ENCODE measurements at places on chromosomes 4 and X. TPM values are rescaled to one million over a fixed set of nuclear protein-coding genes. Genes with fewer than 3 reads are reported as not detected.

The CDKL2 gene
- 2.4 TPM for total RNA-seq

The CENPVL2 gene
- total RNA-seq: 0.17 TPM

The LRP2BP gene
- 0.95 TPM for total RNA-seq

The FGF2 gene
- 11.9 TPM for total RNA-seq

The APEX2 gene
- total RNA-seq: 16.3 TPM

The BRCC3 gene
- total RNA-seq: 15.5 TPM

The INTS6L gene
- total RNA-seq: 10.5 TPM

The EREG gene
- total RNA-seq: 5.7 TPM

DNA sequence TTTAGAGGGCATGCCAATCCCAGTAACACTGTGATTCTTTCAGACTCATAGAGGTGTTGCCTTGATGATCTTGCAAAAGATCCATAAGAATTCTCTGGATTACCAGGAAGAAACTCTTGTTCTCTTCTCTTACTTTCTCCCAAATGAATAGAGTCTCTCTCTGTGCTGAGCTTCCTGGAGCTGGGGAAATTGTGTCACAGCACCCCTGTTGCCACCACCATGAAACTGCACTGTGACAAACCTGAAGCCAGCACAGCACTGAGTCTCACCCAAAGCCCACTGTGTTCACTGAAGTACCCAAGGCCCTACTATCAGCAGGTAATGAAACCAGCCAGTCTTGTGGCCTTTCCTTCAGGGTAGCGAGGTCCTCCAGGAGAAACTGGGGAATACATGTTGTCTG, 332.7 kb upstream of the FGF16 start:
- no peak for DNase-seq

DNA sequence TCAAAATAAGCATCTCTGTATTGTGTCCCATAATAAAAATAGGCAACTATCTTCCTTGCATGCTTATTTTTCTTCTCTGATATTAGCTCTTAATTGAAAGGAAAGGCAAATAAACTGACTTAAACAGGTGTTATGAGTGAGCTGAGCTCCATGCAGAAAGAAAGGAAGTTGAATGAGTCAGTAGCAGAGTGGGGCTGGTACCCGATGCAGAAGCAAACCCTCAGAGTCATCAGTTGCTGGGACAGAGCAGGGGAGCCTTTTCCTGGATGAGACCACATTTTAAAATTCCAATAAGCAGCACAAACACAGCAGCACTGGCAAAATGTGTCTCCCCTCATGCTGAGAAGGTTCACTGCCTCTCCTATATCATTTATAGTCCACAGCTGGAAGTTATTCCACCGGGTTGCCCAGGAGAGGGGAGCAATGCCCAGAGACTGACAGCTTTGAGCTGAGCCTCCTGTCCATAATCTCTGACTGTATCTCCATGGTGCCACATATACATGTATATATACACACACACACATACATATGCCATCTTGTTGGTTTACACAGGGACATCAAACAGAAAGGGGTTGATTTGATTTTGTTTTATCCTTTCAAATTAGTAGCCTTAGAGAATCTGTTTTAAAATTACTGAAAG, 274.3 kb upstream of the PPARGC1A start:
- DNase-seq: no peak

- DNase-seq: no peak
These were observed 47.6 kb downstream of the ANOS1 start for GRCh38 chrX:8684201-8684965.

- DNase-seq: no peak
These were observed 28.2 kb downstream of the SULT1E1 start for GRCh38 chr4:69831646-69832325.

DNA sequence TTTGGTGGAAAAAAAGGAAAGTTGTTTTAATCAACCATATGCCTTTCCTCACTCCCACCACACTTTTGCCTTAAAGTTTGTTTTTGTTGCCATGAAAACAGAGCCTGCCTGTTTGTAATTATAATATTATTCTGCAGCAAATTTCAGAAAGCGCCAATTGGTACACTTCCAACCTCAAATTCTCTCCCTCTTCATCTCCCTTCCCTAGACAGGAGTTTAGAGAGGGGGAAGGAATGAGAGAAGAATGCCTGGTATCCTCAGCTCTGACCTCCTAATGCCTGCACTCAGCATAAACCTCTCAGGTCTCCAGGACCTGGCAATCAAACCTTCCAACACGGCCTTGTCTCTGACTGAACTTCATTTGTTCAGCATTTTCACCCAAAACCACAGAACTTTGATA, 138.4 kb upstream of the HCCS start:
- DNase-seq: no peak

- DNase-seq: no peak
These were observed 1.9 kb downstream of the RNF4 start for GRCh38 chr4:2470791-2471190.

DNA sequence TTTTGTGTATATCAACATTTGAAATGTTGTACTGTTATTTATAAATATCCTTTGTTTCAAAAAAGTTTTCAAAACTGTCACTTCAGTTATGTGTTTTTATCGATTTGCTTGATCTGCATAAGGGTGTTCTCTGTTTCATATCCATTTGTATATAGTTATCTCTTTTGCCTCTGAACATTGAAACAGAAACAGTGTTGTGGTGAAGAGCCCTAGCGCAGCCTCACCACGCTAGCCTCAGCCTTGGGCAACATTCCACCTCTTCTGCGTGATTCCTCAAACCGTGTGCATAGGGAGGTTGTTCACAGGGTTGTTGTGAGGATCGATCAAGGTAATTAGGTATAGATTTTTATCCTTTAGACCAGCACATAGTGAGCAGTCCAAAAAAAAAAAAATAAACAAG, 287.0 kb upstream of the GALNT7 start:
- DNase-seq: no peak

DNA sequence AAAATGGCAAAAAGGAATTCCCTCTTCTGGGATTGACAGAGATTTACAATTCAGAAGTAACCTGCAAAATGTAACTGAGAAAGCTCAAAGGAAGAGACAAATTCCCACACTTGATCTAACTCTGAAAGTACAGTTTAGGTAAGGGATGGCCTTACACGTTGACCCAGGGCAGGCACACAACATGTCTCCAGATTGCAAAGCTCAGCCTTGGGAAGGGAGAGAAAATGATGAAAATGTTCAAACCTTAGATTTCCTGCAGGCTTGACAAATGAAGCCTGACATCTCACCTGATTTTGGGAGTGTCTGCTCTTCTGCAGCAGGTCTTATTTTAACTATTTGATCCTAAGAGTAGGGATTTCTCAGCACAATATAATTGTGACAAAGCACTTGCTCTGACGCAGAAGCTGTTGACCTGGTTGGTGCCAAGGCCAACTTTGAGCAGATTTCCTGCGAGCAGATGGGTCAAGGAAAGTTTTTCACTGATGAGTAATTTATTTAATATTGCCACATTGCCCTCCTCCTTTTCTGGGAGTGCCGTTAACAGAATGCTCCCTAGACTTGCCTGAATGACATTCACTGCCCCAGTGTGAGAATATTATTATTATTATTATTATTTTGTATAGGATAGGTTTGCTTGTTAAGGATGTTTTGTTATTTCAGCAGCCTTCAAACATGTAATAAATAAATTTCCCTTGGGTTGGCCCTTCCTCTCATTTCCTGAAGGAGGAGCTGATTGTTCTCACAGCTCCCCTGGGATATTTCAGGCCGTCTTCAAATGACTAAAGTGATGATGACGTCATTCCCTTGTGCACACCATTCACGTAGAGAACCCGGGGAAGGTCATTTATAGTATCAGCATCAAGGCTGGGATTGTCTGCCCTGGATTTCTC, 157.1 kb downstream of the VEGFC start:
- no peak for DNase-seq

DNA sequence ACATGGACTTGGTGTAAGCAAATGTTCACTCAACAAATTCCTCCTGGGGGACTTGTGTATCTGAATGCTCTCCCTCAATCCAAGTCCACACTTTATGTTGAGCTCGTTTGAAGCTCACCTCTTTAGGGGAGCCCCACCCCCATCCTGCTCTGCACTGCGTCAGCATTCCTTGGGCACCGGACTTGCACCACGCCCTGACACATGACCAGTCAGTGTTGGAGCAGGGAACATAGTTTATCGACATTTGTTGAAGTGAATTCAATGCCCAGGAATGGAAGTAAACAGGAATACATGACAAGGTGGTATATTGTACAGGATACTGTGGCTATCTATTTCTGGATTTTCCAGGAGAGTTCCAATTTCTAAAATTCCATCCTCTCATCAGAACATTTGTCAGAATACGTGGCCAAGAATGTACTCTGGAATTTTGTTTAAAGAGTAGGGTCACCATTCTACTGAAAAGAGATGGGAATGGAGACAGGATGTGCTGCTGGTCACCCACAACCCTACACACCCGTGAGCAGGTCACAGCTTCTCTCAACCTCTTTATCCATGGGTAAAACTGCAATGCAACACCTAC, 60.0 kb upstream of the LNX1 start:
- DNase-seq: peak; percentile 90

DNA sequence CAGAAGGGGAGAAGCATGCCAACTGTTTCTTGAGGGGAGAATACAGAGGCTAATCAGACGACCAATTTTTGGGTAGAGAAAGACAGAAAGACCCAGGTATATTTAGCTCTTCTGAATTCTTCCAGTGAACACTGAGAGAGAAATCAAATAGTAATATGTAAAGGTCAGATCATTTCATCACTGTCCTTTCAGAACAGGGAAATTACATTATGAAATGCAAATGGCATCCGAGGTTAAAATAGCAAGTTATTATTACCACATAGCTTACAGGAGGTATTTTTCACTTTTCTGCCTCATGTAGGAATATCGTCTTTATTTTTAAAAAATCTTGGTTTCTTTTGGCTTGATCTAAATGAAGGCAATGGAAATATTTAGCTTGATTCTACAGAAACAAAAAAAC, 18.0 kb downstream of the GABRB1 start:
- DNase-seq: no peak

DNA sequence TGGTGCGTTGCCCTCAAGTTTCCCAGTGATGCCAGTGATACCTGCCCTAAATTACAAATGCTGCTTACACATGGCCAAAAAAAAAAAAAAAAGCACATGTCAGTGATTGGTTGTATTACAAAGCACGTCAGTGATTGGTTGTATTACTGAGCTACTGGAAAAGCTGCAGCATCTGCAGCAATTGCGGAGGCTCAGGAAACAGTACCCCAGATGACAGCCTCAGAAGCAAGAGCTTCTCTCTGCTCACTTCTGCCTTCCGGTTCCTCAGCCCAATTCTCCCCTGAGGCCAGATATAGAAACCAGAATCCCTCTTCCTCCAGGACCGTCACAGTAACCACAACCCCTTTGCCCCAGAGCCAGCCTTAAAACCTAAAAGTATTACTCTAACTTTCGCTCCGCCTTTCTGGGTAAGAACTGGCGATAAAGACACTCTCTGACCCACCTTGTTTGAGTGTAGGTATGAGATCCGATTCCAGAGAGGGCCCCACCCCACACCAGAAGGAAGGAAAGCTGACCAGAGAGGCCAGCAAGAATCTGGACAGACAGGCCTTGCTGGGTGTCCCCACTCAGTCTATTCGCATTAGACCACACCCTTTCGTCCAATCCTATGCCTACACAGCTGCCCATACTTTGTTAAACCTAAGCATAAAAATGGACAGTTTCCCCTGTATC, 85.0 kb upstream of the SORBS2 start:
- no peak for DNase-seq

DNA sequence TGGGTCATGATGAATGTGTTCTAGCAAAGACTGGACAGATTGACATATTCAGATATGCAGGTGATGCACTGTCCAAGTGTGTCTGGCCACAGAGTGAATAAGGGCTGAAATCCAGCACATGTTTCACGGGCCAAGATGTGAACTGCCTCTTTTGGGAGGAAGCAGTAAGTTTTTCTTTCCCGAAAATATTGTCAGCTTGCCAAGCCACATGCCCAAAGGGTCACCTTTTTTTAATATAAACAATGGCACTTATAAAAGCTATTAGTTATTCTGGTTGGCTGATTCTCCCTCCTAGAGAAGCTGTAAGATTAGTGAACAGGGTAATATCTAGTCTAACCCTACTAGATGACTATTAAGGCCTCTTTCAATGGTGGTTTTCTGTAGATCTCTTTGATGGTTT, 1.5 kb upstream of the EDNRA start:
- DNase-seq: no peak

- DNase-seq: no peak
These were observed 94.5 kb upstream of the IL13RA1 start for GRCh38 chrX:118632862-118633261.
